GM04504 (cell line): ENCODE measurements at places on chromosomes 12 and 14.

DNA sequence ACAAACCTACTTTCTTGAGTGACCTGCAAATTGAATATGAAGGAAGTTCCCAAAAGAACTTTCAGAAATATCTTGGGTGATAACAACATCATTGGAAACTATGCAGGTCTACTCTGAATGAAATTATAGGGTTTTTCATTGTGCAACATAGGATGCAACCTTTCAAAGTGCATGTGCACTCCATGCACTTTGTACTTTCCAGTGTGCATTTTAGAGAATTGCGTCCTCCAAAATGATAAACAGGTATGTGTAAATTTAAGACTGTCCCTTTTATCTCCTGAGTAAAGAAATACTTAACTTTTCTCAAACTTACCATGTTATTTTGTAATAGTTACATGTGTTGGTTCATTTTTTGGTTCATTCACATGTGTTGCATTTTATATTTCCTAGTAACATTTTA lies 13.2 kb downstream of the SRSF5 start:
- no peak for DNase-seq

DNA sequence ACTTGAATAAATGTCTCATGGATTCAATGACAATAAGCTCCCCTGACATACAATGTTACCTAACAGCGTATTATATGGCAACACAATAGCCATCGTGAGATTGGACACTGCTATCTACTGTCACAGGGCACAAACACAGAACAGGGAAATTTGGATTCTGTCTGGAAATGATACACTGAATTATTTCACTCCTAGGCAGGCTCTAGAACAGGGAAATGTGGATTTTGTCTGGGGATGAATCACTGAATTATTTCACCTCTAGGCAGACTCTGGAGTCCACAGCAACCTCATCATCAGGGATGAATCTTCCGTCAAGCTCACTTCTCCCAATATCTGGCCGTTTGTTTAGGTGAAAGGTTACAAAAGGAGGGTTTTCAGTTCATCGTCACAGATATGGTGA lies 288.8 kb downstream of the TMEM132D start:
- DNase-seq = no peak

- no peak for DNase-seq
These were observed 382.3 kb downstream of the ALG10 start for GRCh38 chr12:34404377-34405285.

- no peak for DNase-seq
These were observed 219.2 kb upstream of the TBX3 start for GRCh38 chr12:114903083-114903691.

DNA sequence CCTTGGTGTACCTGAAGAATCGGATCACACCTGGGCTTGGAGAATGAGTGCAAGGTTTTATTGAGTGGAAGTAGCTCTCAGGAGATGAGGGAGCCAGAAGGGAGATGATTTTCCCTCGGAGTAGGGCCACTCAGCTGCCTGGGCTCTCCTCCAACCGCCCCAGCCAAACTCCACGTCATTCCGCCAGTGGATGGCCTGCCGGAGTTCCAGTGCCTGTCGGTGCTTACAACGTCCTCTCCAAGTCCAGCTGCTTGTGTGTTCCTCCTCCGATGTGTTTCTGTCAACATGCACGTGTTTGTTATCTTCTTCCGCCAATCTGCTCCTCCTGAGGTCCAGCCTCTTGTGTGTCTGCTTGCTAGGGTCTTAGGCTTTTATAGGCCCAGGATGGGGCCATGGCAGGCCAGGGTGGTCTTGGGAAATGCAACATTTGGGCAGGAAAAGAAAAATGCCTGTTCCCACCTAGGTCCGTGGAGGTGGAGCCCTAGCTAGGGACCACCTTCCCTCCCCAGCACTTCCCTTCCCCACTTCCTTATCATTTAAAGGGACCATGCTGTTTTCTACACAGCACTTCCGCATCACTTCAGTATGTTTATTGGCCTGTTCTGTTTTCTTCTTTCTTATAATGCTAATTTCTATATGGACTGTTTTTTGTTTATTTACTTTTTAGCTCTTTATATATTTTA lies 343.2 kb downstream of the PDZRN4 start:
- no peak for DNase-seq

GRCh38 chr12:124605883-124606774 lies 38.7 kb upstream of the NCOR2 start:
- no peak for DNase-seq

GRCh38 chr12:100859063-100859627 lies 64.6 kb downstream of the ANO4 start:
- DNase-seq = no peak

- DNase-seq = peak; percentile 12
These were observed 143.3 kb upstream of the AVPR1A start for GRCh38 chr12:63294327-63294632.

GRCh38 chr14:79084861-79085260 lies 914.7 kb downstream of the NRXN3 start:
- DNase-seq = no peak

DNA sequence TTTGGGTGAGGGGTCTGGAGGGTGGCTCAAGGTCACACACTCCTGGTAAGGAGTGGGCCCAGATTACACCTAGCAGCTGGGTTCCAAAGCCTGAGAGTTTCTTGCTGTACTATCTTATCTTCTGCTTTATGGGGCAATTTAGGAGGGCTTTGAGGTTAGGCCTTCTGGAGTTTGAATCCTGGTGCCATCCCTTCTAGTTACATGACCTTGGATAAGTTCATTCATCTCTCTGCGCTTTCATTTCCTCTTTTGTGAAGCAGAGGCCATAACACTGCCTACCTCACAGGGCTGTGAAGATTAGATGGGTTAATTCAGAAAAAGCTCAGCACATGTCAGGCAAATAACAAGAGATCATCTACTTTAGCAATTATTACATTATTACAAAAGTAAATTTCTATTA lies 7.4 kb upstream of the KRT77 start:
- DNase-seq = no peak

DNA sequence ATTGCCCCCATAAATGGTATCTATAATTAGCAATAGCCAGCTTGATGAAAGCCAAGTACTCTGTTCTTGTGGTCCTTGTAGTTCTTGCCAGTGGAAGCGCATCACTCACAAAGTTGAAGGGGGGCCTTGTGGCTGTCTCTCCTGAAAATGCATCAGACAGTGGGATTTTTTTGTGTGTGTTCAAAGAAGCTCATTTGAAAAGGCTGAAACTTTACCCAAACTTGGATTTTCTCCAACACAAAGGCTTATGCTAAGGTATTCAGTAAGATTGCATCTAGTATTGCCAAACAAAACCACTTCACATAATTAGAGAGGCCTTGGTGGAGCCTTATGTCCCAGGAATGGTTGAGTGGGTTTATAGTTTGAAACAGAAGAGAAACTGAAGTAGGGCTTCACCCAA lies 216.7 kb upstream of the TMTC1 start:
- DNase-seq = no peak

DNA sequence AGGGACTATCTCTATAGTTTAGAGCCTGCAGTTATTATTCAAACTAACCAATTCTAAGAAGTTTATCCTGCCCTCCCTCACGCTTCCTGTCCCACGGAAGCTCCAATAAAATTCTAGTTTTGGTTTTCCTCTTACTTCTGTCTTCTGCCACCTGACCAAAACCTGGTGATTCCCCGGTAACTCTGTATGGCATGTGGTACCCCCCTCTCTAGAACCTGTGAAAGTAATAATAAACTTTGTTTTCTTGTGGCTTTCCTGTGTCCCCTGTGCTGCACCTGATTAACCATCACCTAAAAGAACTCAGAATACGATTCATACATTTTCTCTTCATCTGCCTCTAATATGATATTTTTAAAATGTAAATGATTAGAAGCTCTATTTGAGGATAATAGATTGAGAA lies 379.8 kb downstream of the APAF1 start:
- DNase-seq = no peak

DNA sequence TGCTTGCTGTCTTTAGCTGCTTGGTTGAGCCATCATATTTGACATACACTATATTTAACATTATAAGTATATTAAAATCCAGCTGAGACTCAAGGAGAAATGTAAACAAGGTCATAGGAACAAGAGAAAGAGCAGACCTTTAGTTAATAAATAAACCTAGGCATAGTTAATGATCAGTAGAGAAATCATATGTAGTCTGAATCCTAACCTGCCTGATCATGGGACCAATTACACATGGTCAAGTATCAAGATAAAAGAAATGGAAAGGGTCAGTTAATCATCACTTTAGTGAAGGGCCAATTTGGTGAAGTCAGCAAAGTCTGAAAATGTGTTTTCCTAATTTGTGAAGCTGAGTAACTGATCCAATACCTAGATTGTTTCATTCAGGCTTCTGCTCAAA lies 7.5 kb downstream of the RNF212B start:
- no peak for DNase-seq

DNA sequence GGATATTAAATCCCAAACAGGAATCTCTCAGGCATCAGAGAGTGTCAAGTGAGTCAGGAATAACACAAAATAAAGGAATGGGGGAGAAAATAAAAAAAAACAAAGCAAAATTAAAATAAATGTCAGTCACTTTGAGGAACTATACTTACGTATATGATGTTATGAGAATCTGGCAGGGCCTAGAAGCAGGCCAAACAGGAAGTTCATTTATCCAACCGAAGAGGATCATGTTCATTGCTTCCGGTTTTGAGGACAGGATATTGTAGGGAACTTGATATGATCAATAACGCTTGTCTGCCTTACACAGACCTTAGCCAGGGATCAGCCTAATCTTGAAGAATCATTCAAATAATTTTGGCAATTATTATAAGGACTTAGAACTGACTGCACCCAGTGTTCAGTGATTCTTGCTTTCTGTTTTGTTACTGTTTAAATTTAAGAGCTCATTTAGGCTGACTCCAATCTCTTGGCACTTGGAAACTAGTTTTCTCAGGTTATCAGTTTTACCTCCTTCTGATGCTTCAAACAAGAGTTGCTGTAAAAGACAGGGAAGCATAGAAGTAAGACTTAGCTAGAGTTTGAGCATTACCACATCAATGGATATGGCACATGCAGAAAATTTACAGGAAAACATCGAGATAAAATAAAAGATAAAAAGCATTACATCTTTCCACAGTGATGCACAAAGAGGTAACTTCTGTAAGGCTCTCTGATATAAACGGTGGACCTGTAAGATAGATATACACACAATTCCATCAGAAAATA lies 53.4 kb downstream of the ZFC3H1 start:
- DNase-seq = no peak

GRCh38 chr12:128813883-128814282 lies 9.9 kb downstream of the SLC15A4 start:
- no peak for DNase-seq

DNA sequence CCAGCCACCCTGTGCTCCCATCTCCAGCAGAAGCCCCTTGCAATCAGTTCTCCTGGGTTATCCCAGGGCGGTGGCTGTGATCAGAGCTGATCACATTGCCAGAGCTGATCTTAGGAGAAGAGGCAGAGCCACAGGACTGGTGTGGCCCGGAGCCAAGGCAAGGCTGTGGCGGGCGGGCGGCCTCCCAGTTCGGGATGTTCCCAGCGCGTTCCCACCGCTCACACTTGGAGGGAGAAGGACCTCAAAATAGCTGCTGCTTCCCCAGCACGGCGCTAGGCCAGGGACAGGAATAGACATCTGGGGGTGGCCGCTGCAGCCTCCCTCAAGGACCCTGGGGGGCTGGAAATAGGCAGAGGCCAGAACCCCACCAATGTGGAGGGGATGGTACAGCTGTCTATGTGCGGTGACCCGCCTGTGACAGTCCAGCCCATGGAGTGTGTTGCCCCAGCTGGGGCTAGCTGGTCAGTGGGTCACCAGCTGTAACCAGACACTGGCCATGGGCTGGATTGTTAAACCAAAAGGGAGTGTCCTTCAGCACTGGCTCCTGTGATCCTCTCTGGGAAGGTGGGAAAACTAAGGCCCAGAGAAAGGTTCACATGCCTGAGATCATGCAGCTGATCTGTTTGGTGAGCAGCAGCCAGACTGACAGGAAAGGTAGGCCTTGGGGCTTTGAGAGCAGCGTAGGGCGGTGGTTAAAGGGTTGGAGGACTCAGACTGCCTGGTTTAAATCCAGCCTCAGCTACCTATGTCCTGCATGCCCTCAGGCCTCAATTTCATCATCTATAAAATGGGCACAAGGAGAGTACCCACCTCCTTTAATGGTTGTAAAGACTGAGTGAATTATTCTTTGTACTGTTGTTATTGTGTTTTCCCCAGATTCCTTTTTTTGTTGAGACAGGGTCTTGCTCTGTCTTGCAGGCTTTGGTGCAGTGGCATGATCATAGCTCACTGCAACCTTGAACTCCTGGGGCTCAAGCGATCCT lies 8.0 kb upstream of the POP5 start:
- no peak for DNase-seq

DNA sequence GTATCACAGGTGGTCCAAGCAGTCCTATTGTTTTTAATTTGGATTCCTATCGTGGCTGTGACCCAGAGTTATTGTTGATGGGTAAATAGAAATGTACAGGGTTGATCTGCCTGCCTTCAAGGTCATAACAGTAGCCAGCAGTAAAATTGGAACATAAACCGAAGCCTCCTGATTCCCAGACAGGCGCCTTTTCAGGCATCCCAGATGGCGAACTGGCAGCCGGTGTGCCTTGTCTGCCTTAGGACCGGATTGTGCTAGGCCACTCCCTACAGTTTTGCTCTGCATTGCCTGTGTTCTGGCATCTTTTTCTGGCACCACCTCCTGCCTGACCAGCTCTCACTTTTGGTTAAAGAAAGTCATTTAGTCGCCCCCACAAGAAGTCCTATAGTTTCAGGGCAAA lies 22.2 kb downstream of the TMEM117 start:
- no peak for DNase-seq

GRCh38 chr12:32535288-32535999 lies 136.1 kb downstream of the FGD4 start:
- no peak for DNase-seq

DNA sequence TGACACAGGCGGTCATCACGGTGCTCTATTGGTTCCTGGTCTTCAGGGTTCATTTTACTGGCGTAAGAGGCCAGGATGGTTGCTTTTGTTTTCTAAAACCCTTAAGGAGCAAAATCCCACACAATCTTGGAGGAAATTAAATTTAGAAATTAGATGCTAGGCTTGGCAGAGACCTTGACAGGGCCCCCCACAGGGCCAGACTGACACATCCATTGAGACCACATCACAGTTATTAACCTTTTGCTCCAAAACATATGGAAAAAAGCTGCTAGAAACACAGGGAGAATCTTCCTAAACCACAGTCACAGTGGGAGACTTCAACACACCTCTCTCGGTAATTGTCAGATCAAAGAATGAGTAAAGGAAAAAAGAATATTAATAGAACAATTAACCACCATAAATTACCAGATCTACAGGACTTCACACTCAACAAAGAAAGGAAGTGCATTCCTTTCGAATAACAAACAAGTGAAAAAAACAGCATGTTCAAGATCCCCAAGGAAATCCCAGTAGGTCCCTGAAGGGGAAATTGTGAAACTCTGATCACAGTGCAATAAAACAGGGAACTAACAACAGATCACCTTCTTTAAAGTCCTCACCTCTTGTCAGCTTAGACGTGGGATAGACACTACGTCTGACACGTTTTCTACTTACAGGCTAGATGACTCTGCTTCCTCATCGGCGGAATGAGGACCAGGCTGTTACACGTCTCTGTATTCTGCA lies 40.2 kb upstream of the TMEM179 start:
- DNase-seq = no peak

- DNase-seq = no peak
These were observed 122.0 kb downstream of the RAD51B start for GRCh38 chr14:67941456-67942018.

GRCh38 chr14:81342850-81343580 lies 57.1 kb downstream of the STON2 start:
- DNase-seq = no peak
